Esophagus mucosa (tissue), 1 donor: ENCODE measurements at places on chromosomes 12 and 14. TPM values are rescaled to one million over a fixed set of nuclear protein-coding genes. Genes with fewer than 3 reads are reported as not detected.

- no peak for ATAC-seq
Measured at GRCh38 chr12:33994857-33995808, 27.2 kb upstream of the ALG10 start.

DNA sequence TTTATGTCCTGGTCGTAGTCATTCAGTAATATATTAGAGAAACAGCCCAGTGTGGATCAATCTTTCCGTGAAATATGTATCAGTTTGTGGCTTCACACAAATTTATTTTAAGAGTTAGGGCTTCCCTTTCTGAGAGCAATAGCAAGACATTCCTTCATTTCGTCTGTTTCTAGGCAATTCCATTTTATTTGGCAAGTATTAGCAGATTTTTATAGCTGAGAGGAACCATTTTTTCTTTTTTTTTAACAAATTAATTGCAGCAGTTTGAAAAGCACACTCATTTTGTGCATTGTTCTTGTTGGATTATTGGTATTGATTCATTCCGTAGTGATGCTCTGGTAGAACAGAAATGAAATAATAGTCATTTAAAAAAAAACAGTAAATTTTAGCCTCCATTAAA is 132.9 kb downstream of the SRGAP1 start:
- ATAC-seq, result no peak

Gene PZP
- total RNA-seq, result not detected

Gene TSHR
- not detected for total RNA-seq

Gene FBXO34
- 36.0 TPM for total RNA-seq

DNA sequence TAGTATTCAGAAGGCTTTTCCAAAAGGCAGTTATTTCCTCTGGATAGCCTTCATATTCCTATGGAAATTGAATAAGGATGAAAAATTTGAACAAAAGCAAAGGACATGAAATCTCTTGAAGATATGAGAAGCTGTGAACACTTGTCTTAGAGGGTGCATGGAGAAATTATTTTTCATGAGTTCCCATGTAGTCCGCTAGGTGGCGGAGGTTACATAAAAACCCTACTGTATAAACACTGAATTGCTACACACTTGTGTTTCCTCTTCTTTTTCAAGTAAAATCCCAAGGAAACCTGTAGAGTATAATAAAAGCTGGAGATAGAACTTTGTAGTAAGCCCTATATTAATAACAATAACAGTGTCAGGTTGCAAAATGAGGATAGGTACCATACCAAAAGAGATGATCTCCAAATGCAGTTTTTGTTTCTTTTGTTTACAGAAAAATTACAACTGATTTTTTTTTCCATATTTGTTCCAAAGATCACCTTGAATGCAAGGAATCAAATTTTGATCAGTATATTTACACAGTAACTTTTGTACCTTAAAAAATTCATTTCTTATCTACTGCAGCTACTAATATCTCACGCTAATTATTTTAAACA is 37.8 kb upstream of the OR4E1 start:
- ATAC-seq, result peak; percentile 48

Gene SMOC1
- 0.12 TPM for total RNA-seq

DNA sequence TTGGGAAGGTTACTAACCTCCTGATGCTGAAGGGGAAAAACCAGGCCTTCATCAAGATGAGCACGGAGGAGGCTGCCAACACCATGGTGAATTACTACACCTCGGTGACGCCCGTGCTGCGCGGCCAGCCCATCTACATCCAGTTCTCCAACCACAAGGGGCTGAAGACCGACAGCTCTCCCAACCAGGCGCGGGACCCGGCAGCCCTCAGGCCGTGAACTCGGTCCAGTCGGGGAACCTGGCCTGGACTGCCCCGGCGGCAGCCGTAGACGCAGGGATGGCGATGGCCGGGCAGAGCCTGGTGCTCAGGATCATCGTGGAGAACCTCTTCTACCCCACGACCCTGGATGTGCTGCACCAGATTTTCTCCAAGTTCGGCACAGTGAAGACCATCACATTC is 133.0 kb upstream of the FUT8 start:
- ATAC-seq, result no peak

Gene RD3L
- total RNA-seq, result not detected

GRCh38 chr14:106038263-106038662 is 511.9 kb downstream of the TMEM121 start:
- no peak for ATAC-seq

Gene CMA1
- 0.64 TPM for total RNA-seq

GRCh38 chr14:61542848-61543790 is 152.2 kb upstream of the HIF1A start:
- no peak for ATAC-seq

- ATAC-seq, result peak; percentile 77
Measured at GRCh38 chr12:69908203-69908602, 83.2 kb downstream of the MYRFL start.

Gene ZC3H10
- total RNA-seq, result 1.8 TPM

DNA sequence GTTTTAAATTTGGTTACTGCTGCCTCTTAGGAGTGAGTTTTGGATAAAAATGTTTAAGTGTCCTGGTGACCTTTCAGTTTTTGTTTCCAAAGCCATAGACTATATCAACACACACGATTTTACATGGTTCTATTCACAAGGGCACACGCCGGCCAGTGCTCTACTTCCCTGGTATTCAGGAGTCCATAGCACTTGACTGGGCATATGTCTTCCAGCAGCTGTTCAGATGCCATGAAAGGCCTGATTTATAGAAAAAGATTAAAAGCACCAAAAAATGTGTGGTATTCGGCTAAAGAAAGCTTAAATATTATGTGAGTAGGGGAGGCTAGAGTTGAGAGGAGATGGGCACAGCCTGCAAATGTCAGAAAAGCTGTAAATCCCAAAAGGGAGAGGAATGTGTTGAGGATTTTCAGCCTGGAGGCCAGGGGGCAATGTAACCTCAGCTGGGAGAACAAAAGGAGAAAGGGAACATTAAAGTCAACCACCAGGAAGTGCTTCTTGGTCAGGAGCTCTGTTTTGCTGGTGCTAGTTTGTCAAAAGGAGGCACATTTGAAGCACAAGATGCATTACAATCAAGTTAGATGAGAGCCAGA is 478.4 kb downstream of the RAD51B start:
- no peak for ATAC-seq

Gene AMN
- 12.4 TPM for total RNA-seq

DNA sequence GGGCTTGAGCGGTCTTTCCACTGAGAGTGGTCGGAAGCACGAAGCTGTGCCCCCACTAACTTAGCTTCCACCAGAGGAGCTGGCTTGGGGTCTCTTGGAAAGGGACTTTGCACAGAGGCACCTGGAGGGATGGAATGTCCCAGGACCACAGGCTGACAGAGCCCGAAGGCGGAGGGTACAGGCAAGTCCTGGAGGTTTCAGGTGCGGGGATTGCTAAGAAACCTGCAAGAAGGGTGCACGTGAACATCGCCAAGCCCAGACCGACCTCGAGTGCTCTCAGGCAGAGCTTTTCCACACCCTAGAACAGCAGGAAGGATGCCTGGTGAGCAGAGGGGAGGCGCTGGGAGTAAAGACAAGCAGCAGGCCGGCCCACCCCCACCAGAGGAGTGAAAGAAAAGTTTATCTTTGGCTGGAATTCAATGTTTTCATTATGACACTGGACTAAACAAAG is 61.6 kb downstream of the SERPINA3 start:
- ATAC-seq, result no peak

DNA sequence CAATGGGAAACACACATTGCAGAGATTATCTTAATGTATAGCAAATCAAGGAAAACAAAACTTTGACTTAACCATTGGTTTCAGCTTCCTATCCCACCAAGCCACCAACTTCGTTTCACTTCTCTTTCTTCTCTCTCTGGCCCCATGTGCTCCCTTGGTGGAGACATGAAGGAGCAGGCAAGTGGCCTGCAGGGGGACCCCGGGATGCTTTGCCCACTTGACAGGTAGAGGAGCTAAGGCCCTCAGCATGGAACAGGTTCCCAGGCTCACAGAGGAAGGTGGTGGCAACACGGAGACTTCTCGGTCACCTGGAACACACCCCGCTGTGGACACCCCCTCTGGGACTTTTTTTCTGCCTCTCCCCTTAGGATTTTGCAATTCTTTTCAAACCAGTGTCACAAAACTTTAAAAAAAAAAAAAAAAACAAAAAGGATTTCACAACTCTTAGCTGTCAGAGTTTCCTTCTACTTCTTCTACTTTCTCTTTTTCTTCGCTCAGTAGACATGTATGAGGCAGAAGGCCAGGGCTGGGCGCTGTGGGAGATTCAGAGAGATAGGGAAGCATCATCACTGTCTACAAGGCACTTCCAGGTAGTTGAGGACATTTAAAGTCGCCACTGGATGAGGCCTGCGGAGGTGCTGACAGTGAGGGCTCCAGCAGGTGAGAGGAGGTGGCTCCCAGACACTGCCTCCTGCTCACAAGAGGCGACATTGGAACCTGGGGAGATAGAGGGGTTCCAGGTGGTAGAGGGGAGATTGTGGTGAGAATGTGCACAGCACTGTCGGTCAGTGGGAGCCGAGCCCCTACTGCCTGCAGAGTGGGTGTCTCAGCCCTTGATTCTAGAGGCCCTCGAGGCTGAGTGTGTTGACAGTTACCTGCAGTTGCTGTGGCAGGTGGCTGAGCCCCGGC is 119.6 kb downstream of the GCH1 start:
- peak; percentile 36 for ATAC-seq

Gene KCNA5
- not detected for total RNA-seq

Gene GALNT8
- not detected for total RNA-seq

Gene KLHDC1
- total RNA-seq, result 1.5 TPM

Gene RBP5
- total RNA-seq, result 0.76 TPM

Gene GYS2
- 0.68 TPM for total RNA-seq

Gene CLMN
- total RNA-seq, result 9.6 TPM

- ATAC-seq, result no peak
Measured at GRCh38 chr14:29663281-29663801, 264.3 kb downstream of the PRKD1 start.
